HT1080 (cell line): ENCODE measurements at places on chromosomes 1 and 21.
A peak's percentile ranks its signal among the peaks of the same experiment; 100 is the strongest.

- DNase-seq, result no peak
Observed at GRCh38 chr21:41873005-41873404, 6.1 kb downstream of the PRDM15 start.

GRCh38 chr1:98979463-98979862 is 25.2 kb downstream of the PLPPR5 start:
- DNase-seq, result no peak

DNA sequence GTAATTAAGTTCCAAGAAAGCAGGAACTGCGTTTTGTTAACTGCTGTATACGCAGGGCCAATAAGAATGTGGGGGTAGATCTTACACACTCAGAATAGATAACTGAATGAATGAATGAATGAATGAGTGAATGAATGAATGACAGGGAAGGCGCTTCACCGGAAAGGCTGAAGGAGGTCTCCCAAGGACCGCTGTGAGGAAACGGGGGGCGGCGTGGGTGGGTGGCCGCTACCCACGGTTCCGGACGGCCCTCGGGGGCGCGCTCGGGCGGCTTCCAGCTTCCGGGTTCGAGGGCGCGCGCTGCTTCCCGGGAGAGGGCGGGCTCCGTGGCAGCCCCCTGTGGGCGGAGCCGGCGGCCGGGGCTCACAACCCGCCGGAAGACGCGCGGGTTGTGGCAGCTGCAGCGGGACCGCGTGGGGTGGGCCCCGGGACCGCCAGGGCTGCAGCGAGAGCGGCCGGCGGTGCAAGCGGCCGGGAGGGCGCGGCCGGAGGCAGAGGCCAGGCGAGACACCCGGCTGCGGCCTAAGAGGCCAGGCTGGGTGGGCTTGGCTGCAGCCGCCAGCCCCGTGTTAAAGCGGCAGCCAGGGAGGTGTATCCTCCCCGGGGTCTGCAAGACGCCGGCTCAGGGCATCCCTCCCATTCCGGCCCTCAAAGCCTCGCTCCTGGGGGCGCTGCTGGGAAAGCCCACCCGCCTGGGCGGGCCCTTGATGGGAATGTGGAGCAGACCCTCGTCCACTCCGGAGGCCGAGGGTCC is at the start of gene ZFP69:
ZFP69 (plus strand) TSS at position 367 of the 754 bp plus-strand sequence. CDS start 2,072 bp downstream, outside the sequence.
- DNase-seq, result peak; percentile 61

- DNase-seq, result no peak
Observed at GRCh38 chr1:197252973-197253372, 15.1 kb upstream of the CRB1 start.
